ENCODE measurements at places on chromosomes 3 and 15. TPM values are rescaled to one million over a fixed set of nuclear protein-coding genes. Genes with fewer than 3 reads are reported as not detected.

DNA sequence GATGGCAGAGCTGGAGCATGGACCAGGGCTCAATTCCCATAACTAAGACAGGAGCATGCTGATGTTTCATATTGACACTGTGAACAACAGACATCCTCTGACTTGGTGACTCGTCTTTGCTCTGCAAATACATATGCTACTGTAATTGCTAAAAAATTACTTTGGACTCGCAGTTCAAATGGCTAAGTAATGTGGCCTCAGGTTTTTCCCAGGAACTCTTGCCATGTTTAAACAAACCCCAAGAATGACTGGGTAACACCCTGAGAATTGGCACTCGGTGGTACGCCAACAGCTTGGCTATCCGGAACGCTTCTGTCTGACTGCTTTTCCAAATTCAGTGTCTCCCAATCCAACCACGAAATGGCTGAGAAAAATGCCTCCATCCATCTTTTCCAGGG lies 456.7 kb upstream of the THBS1 start:
- DNase-seq: no peak

DNA sequence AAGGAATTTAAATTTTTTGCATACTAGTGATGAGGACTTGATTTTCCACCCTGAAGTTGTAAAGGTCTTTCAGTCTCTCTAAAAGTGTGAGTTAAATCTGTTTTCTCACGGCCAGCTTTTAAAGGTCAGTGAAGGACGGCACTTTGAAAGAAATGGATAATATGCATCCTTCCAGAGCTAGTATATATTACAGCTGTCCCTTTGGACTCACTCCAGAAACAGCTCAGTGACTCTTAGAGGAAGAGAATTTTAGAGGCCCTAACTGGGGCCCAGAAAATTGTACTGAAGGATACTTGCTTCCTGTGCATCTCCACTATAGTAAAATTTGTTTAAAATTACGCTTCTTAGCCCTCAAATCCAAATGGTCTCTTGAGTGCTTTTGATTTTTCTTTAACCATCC lies 41.6 kb downstream of the PIK3CA start:
- no peak for DNase-seq

DNA sequence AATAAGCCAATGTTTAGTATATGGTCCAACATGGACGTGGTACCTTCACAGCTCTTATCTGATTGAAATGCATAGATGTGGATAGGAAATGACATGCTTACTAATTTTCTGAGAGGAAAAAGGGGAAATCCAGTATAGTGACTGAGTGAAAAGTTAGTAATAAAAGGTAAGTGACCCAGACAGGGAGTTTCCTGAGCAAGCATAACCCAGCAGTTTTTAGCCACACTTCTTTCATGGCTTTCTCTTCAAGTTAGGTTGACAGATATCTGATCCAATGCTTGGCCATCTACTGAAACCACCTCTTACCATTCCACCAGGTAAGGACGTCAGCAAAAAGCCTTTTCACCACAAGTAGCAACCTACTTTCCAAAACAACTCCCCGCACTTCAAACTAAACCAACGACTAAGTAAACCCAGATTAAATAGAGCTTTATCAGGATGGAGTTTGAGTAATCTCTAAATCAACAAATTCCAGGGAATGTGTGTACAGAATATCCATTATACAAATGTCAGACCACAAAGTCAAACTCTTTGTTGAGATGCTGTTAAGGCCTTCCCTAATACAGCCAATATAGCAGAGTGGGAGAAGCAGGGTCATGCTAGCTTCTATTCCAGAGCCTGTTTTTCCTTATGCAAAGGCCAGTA lies 329.7 kb downstream of the RORA start:
- peak; percentile 80 for DNase-seq

DNA sequence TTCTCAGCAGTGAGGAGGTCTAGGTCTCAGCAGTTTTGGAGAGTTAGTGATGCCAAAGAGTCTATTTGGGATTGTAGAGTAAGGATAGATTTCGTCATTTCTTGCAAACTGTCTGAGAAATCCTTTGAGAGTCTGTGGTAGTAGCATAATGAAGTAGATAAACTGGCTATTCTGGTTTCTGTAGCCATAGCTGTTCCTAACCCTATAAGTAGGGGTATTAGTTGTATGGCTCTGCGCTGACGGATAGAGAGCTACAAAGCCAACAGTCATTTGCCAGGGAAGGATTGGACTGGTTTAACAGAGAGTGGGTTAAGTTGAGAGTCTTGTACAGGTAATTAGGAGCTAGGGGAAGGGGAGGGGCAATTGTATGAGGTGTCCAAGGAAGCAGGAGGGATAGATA lies 50.6 kb downstream of the KLHDC8B start:
- no peak for DNase-seq

- no peak for DNase-seq
Observed at GRCh38 chr3:151638555-151639417, 94.9 kb upstream of the AADACL2 start.

- no peak for DNase-seq
Observed at GRCh38 chr15:89912674-89913396, at the start of gene ARPIN. Gene ARPIN (minus strand): TSS chr15:89912952. CDS start chr15:89912835, 117 bp downstream.

DNA sequence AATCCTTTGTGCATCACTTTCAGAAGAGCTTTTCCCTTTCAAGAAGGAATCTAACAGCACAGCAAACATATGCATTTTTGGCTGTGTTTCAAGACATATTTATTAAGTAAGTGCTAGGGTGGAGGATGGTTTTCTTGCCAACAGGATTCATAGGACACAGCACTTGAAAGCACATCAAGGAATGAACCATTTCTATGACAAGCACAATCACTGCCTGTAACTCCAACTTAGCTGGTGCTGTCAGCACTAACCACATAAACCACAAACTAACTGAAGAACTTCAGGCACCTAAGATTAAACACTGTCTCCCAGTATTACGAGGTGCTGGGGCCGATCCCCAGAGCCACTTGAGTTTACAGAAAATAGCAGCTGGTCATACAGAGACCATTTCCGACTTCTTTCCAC lies 35.4 kb upstream of the SPRED1 start:
- DNase-seq: no peak

DNA sequence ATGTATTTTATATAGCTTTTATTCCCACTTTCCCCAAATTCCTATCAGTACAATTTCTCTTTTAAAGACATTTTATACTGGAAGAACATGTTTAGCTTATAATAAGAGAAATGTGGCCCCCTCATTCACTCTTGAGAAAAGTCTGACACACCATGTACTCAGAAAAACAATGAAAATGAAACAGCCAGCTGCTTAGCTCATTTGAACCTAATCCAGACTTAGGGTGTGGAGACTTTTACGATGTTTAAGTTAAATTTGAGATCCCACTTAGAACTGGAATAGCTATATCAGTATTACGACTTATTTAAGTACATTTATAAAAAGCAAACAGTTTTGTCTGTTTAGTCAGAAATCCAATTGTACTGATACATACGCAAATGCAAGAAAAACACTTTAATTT lies 252.3 kb upstream of the ARRDC4 start:
- no peak for DNase-seq

GRCh38 chr3:44069276-44069675 lies 172.4 kb upstream of the TOPAZ1 start:
- DNase-seq: no peak

DNA sequence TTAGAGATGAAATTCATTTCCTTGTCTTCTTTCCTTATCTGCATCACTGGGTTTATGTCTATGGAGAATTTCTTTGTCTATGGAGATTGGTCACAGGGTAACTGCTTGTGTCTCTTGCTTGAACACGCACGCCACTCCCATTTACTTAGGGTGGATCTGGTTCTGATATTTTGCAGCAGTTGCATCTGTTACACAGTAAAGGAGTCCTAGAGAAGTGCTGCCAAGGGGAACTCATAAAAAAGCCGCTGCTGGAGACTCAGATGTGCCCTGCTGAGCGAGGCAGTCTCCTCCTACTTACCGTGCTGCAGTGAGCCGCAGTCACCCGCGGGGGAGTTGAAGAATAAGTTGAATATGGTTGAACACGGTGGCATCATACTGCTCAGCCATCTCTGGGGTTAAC lies 105.2 kb upstream of the KLHL25 start:
- DNase-seq: no peak

DNA sequence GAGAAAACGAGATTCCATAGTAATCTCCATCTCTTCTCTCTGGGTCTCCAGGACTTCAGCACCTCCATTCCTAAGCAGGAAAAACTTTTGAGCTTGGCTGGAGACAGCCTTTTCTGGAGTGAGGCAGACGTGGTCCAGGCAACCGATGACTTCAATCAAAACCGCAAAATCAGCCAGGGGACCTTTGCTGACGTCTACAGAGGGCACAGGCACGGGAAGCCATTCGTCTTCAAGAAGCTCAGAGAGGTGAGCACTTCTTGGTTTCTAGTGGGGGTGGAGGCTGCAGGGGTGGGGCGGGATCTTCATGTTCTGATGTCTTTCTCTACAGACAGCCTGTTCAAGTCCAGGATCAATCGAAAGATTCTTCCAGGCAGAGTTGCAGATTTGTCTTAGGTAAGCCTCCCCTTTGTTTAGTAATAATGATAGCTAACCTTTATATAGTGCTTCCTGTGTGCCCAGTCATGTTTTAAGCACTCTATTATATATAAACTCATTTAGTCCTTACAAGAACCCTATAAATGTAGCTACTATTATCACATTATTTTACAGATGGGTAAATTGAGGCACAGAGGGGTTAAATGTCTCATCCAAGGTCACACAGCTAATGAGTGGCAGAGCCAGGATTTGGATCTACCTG lies 35.0 kb upstream of the TATDN2 start:
- DNase-seq: no peak

DNA sequence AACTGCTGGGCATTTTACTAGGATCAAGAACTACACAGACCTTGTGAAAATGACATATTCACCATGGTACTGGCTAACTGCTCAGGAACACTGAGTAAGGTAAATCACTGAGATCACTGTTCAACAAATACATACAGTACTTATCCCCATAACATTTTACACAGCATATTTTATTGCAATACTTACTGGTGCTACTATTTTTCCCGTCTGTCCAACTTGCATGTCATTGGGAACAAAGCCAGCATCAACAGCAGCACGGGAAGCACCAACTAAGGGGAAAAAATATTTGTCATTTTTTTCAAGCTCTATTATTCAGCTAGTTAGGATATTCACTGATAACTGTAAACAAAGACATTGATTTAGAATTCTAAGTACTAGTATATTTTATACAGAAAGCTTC lies 37.0 kb downstream of the ETFA start:
- DNase-seq: no peak

DNA sequence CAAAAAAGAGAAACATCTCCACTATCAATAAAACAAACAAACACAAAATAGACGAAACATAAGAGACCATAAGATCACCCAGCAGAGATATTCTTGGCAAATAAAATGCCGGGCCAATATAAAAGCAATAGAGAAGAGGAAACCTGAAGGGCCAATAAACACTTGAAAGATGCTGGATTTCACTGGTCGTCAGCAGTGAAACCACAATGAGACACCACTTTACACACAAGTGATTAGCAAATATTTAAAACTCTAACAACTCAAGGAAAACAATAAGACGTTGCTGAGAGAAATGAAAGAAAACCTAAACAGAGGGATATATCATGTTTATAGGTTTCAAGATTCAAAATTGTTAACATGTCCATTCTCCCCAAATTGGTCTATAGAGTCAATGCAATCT lies 148.5 kb downstream of the WDR76 start:
- DNase-seq: no peak

- DNase-seq: peak; percentile 83
Observed at GRCh38 chr3:196192036-196192523, 19.1 kb downstream of the ZDHHC19 start.

DNA sequence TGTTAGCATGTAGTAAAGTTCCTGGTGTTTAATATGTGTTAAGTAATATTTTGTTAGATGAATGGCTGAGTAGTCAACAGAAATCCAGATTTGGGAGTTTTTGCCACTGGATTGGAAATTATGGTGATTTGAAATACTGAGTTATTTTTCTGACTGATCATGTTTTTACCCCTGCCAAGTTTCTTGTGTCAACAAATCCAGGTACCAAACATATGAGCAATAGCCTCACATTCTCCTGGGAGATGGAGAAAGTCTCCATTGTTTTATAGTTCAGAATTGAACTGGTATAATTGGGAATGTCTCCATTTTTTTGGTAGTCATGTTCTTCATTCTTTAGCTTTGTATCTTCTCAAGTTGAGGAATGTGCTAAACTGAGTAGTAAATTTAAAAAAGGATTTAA lies 767.2 kb upstream of the LMCD1 start:
- no peak for DNase-seq

DNA sequence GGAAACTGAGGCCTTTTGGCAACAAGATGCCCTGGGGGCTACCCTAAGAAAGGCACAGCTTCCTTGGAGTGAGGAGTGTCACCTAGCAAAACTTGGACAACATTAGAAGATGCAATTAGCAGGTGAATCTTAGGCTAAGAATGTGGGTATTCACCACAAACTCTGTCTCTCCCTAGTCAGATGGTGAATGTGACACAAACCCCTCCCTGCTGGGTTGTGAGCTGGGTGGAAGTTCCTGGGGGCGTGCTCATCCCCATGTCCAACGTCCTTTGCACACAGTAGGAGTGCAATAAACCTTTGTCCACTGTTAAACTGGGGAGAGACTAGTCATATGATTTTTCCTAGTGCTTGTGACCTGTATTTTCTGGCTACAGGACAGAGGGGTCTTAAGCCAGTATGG lies 67.1 kb upstream of the SH3GL3 start:
- no peak for DNase-seq

DNA sequence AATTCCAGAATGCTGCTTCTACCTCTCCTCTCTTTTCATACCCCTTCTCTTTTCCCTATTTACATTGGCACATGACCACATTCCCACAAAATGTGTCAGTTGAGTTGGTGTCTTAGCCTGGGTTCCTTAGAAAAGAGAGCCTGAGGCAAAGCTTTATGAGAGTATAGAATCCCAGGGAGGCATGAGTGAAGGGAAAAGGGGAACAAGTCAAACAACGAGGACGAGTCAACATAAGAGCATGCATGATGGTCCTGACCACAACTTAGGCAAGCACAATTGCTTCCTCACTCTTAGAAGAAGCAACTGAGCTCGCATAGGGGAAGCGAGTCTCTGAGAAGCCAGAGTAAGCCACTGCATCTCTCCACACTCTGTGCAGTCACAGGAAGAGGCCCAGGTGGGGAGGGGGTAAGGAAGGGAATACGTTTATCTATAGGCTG lies 15.4 kb upstream of the ZNF774 start:
- peak; percentile 74 for DNase-seq

GOLGA8R gene
- total RNA-seq: 1.5 TPM

LYZL4 gene
- not detected for total RNA-seq

SUCNR1 gene
- total RNA-seq: not detected

ARL6 gene
- total RNA-seq: 6.1 TPM

CFAP92 gene
- total RNA-seq: not detected
